ENCODE measurements at places on chromosomes 5 and 9.

DNA sequence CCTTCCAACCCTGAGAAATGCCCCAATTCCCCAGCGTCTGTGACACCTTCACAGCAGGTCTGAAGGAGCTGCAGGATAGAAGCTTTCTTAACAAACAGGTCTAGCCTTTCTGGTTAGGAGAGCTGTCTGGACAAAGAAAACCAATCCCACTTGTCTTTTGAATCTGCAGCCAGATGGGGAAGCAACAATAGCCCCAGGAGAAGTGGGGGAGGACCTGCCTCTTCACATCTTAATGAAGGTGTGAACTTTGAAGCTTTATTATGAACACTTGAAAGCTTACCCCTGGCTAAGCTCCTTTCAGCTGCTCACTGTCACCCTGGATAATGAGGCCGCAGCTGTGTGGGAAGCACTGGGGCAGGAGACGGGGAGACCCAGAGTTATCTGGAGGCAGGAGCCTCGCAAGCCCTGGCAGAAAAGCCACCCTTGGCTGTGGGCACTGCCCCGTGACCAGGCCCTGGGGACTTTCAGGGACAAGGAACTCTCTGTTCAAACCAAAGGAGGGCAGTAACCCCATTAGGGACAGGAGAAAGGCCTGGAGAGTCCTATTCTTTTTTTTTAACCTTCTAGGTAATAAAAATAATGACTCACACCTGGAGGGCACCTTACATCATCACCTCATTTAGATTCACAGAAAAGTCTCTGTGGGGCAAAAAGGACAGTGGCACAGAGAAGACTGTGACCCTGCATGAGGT is 151.8 kb upstream of the RAD23B start:
- no peak for DNase-seq

DNA sequence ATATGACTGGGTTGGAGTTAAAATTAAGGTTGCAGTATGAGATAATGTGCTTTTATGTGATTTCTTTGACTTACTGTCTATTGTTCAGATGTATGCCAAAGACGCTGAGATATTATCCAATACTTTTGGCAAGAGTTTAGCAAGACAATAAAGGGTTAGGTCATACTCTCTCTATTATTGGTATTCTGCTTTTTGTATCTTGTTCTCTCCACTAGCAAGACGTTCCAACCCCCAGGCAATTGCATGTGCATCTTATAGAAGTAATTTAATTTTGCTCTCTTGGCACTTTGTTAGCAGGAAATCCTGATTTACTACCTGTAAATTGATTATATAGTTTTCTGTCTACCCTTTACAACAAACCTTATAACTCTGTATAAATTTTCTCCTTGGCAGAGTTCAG is 1093.6 kb downstream of the CDH9 start:
- DNase-seq: no peak

DNA sequence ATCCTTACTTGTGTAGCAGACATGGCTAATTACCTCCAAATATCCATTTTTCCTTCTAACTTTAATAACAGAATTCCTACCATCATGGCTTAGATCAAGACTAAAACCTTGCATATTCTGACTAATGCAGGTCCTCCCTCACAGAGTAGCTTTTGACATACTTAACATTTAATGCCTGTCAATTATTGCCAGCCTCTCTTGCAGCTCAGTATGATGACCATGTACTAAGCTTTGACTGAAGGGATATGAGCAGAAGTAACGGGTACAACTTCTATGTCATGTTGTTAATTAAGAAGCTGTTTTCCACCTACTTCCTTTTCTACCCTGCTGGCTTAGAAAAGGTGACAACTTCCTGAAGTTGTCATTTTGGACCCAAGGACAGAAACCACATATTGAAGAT is 533.4 kb downstream of the PSAT1 start:
- no peak for DNase-seq

DNA sequence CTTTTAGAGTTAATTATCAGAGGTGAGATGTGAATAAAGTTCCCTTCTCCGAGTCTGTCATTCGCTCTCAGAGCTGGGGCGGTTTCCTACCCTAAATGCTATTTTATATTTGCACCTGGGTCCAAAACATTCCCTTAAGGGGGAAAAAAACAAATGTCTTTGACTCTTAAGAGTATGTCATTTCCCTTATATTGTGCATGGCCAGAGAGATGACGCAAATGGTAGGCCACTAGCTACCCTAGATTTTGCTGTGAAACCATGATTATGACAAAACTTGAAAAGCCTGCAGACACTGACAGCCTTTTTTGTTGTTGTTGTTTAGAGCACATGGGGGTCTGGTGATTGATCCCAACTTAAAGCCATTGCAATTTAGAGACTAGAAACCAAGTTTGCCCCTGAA is 12.8 kb downstream of the DAB2 start:
- DNase-seq: no peak

- no peak for DNase-seq
Observed at GRCh38 chr9:110338143-110338542, 480 bp upstream of the TXNDC8 start.

- no peak for DNase-seq
Observed at GRCh38 chr5:134626369-134627014, 6.1 kb downstream of the SAR1B start.

DNA sequence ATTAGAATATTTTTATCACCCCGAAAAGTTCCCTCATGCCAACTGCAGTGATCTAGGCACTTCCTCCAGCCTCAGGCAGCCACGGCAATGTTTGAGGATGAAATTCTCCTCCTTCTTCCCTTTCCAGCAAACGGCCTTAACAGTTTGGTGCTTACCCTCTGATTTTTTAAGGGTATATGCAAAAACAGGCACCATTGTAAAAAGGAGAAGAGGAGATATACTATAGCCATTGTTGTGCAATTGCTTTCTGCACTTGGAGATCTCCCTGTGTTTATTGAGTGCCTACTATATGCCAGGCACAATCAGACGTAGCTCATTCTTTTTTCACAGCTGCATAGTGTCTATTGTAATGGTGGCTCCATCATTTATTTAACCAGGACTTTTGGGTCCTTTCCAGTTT is 29.4 kb downstream of the GSN start:
- DNase-seq: no peak

GRCh38 chr9:134346151-134346550 is 19.9 kb downstream of the RXRA start:
- DNase-seq: no peak

- no peak for DNase-seq
Observed at GRCh38 chr5:88736494-88736893, 146.5 kb downstream of the MEF2C start.

DNA sequence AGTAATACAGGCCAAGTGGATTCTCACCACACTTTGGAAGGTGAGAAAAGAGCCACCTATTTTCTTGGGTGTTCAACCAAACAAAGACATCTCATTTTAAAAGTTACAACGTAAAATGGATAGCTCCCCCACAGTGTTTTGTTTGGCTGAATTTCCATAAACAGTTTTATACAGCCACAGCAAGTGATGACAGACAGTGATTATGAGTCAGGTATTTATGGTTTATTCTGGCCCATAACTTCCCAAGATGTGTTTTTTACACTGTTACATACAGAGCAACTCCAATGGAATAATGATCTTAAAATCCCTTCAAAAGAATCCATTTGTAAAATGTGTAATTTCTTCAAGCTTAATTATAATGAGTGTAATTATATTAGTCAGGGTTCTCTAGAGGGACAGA is 421.3 kb downstream of the TLE1 start:
- no peak for DNase-seq

DNA sequence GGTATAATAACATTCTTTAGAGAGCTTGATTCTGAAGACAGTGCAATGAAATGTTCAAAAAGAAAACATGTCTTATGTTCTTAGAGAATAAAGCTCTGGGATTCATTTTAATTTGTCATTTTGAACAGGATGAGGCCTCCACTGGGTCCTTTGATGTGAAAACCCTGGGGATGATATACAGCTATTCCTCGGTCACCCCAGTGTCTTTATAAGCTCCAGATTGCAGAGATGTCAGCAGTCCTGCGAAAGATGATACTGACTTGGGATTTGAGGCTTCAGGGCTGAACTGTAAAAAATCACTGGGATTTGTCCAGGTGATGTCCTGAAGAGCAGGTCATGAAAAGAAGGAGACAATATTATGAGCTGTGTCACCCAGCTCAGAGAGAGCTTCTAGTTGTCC is 529.7 kb upstream of the ZNF608 start:
- DNase-seq: no peak

DNA sequence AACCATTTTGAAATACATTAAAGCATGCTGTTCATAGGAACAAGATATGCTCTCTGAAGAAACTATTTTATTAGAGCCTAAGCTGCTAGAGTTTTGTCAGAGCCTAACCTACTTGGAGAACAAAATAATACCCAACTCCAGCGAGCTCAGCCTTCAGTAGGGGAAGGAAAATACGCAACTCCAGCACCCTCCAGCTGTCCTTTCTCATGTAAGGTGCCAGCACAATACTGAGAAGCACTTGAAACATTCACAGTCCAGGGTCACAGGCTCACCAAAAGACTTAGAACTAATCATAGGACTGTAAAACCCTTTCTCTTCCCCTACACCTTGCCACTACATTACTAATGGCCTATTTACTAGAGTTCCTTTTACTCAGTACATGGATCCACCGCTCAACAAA is 18.9 kb downstream of the DPYSL3 start:
- DNase-seq: no peak

- DNase-seq: no peak
Observed at GRCh38 chr5:151660616-151661495, 25.9 kb downstream of the SPARC start.

GRCh38 chr5:179794171-179794570 is 385 bp downstream of the LTC4S start:
- DNase-seq: no peak

DNA sequence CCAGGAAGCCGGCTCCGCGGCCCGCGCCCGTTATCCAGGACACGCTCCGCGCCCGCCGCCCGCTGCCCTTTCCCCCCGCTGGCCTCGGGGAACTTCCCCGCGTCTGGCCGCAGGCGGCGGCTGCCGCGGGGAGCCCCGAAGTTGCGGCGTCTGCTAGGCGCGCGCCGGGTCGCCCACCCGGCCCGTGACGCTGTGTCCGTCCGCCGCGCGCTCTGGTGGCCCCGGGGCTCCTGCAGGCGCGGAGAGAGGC is 621 bp upstream of the GCNT4 start:
- no peak for DNase-seq

- no peak for DNase-seq
Observed at GRCh38 chr9:91773156-91773555, 176.9 kb downstream of the ROR2 start.

DNA sequence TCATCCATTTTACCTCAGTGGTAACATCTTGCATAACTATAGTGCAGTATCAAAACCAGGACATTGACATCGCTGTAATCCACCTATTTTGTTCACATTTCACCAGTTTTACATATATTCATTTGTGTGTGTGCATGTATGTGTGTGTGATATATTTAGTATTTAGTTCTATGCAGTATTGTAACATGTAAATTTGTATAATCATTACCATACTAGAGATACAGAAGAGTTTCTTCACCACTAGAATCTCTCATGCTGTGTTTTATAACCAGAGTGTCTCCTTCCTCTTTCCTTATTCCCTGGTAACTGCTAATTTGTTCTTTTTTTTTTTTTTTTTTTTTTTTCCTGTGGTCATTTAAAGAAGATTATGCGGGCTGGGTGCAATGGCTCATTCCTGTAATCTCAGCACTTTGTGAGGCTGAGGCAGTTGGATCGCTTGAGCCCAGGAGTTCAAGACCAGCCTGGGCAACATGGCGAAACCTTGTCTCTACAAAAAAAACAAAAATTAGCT is 11.0 kb downstream of the RASA1 start:
- no peak for DNase-seq

DNA sequence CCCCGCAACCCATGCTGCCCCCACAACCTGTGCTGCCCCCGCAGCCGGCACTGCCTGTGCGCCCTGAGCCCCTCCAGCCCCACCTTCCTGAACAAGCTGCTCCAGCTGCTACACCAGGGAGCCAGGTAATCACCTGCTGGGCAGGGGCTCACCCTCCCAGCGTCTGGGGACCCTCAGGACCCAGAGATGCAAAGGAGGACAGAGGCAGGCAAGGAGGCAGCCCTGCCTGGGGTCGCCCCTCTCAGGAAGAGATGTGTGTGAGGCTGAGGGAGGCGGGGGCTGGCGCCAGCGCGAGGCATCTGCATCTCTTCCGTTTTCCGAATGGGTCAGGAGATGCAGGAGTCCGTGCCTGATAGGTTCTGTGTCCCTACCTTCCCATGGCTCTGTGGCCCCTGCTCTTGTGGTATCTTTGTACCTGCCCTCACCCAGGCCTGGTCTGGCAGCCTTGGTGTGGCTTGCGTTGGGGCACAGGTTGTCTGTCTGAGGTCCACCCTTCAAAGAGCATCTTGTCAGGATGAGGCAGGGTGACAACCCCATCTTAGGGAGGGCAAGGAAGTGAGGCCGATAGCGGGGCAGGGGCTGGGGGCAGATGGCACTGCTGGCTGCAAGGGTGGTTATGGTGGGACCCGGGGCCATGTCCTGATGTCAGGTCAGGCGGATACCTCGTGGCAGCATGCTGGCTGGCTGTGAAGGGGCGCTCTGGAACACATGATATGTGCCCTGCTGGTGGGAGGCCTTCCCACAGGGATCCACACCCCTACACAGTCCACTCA is 75.7 kb downstream of the WNK2 start:
- no peak for DNase-seq

- DNase-seq: no peak
Observed at GRCh38 chr5:102715082-102715807, 39.9 kb upstream of the PAM start.

DNA sequence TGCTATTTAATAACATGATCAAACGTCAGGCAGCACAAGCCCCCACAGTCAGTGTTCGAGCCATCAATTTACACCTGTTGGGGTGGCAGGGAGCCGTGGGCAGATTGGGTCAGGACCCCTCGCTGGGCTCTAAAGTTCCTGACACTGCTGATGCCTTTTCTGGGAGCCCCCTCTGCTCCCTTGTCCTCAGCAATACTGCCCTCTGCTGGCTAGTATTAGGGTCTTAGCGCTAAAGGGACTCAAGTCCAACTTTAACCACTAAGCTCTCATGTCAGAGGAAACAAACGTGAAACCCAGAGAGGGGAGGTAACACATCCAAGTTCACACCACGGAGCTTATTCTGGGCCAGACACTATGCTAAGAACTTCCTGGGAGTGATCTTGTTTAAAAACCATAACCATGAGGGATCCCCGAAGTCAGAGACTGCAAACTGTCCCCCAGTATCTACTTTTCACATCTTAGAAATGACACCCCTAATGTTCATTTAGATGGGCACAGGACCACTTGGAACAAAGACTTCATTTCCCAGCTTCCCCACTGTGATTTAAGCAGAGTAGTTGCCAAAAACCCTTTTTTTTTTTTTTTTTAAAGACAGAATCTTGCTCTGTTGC is 20.4 kb downstream of the ANKS6 start:
- no peak for DNase-seq

- DNase-seq: no peak
Observed at GRCh38 chr9:88820055-88820454, 171.2 kb upstream of the S1PR3 start.

DNA sequence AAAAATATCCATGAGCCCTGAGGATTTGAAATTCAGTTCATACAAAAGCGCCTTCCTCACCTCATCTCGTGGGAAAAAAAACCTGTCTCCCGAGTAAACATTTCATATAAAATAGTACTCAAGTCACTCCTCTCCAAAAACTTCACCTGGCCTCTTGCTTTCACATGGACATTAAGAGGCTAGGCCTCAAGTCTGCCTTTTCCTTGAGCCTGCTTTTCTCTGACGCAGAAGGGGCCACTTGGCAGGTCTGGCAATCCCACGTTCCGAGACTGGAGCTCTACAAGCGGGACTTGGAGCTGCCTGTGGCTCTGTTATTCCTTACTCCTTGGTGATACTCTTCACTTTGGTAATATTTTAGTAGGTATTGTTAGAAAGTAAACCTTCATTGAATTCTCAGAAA is 26.9 kb upstream of the CKS2 start:
- no peak for DNase-seq

All from esophagus squamous epithelium (tissue), 5 donors.